Activated T-helper 1 cell treated with anti-CD3 and anti-CD28 coated beads, Interleukin-2, amount 50 U/mL, for 16 hours (primary cell): ENCODE measurements at places on chromosomes 2 and 18.

DNA sequence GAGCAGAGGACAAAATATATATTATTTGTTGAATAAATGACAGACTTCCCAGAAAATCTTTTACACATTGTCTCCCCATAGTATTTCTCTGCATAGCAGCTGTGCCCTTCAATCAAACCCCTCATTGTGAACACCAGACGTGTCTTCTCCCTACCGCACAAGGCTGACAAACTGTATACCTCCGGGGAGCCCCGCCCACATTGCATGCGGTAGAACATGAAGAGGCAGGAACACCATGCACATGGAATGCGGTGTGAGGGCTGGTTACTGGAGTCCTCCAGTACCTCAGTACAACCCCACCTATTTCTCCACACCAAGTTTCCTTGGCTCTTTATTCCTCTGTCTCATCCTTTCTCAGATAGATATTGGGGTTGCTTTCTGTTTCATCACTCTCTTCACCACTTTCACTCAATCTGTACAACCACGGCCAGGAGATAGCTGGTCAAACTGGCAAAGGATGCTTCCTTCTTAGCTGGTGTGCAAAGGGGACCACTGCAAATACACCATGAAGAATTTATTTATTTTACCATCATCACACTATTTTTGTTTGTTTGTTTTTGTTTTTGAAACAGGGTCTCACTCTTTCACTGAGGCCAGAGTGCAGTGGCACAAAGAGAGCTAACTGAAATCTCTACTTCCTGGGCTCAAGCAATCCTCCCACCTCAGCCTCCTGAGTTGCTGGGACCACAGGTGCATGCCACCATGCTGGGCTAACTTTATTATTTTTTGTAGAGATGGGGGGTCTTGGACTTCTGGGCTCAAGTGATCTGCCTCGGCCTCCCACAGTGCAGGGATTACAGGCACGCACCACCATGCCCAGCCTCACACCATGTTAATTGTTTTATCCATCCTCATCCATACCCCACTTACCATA, 2.3 kb upstream of the NBAS start:
- no peak for DNase-seq

GRCh38 chr18:49725809-49726674, 87.3 kb downstream of the ACAA2 start:
- DNase-seq = no peak

- no peak for DNase-seq
These were observed 1.5 kb downstream of the MSH6 start for GRCh38 chr2:47784352-47784851.

GRCh38 chr2:41160439-41160838, 708.5 kb upstream of the SLC8A1 start:
- DNase-seq = no peak

- peak; percentile 3 for DNase-seq
These were observed 806 bp downstream of the RFX8 start for GRCh38 chr2:101473911-101474701.

GRCh38 chr2:175577368-175577970, 396.0 kb upstream of the ATP5MC3 start:
- DNase-seq = no peak

GRCh38 chr18:23228102-23229061, 93.1 kb downstream of the CABLES1 start:
- DNase-seq = no peak

- no peak for DNase-seq
These were observed 2.6 kb upstream of the ZFP36L2 start for GRCh38 chr2:43228756-43229659.

- DNase-seq = no peak
These were observed 25.9 kb downstream of the GCG start for GRCh38 chr2:162126111-162126519.

- DNase-seq = no peak
These were observed 79.6 kb downstream of the SLC4A10 start for GRCh38 chr2:161703863-161704262.

- DNase-seq = no peak
These were observed 172.5 kb downstream of the AGAP1 start for GRCh38 chr2:235666213-235666781.

GRCh38 chr2:230447455-230448451, 31.8 kb downstream of the SP100 start:
- no peak for DNase-seq

DNA sequence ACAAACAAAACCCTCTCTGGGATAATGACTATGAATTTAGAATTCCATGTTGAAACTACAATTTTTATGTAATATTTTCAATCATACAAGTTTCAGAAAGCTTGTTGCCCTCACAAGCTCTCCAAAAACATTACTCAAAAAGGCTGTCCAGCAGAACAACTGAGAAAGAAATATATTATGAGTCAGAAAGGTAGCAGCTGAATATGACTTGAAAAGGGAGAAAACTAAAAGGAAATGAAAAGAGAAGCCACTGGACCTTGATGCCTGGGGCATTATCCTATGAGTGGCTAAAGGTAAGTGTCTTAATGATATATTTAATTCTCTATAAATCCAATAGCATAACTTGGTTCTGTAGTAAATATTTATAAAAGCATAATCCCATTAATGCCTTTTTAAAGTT, 61.8 kb downstream of the NXPH2 start:
- no peak for DNase-seq

DNA sequence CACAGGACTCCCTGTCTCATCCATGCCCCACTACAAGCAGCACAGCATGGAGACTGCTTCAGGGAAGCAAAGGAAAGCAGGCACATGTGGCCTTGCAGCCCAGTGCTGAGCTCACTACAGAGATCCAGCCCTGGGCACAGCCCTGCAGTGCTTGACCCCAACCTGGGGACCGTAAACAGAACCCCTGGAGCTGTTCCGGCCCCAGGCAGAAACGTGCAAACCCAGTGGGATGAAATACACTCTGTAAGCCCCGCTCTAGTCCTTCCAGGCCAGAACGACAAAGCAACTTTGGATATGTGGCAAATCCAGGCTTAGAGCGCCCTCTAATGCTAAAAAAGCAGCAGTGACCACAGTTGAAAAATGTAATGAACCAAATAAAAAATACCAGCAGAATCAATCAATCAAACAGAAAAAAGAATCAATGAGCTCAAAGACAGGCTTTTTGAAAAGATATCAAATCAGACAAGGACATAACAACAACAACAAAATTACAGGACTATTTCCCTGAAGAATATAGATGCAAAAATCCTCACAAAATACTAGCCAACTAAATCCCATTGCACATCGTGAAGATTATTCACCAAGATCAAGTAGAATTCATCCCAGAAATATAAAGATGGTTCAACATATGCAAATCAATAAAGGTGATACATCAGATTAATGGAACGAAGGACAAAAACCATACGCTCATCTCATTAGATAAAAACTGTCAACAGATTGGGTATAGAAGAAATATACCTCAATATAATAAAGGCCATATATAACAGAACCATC, 45.6 kb downstream of the ZNF519 start:
- DNase-seq = no peak

GRCh38 chr2:144521686-144522085, 1.8 kb upstream of the ZEB2 start:
- DNase-seq = no peak

DNA sequence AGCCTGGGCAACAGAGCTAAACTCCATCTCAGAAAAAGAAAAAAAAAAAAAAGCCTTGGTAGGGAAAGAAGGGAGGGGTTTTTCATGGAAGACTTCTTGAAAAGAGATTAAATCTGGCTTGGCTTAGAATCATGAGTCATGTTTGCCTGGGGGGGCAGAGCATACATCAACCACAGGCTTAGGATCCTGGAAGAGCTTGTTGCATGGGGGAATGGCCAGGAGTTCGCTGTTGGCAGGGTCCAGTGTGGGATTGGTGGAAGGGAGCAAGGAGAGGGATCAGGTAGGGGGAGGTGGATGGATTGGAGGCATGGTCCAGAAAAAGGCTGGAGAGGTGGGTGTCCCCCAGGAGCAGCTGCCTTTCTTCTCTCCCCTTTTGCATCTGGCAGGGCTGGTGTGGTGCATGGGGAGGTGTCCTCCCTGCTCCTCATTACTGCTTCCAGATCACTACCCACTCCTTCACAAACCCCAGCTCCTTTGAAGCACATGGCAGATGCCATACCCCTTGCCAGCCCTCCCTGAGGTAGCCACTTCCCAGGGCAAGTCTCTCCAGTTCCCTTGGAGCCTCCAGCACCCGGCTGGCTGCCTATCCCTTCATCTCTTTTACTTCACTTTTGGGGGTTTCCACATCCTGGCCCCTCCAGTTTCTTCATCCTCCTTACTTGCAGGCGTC, 2.5 kb downstream of the ARMC9 start:
- no peak for DNase-seq

- DNase-seq = no peak
These were observed 433.3 kb upstream of the TCF4 start for GRCh38 chr18:56021136-56021808.

- DNase-seq = no peak
These were observed 2.0 kb downstream of the ABHD3 start for GRCh38 chr18:21702602-21703001.

DNA sequence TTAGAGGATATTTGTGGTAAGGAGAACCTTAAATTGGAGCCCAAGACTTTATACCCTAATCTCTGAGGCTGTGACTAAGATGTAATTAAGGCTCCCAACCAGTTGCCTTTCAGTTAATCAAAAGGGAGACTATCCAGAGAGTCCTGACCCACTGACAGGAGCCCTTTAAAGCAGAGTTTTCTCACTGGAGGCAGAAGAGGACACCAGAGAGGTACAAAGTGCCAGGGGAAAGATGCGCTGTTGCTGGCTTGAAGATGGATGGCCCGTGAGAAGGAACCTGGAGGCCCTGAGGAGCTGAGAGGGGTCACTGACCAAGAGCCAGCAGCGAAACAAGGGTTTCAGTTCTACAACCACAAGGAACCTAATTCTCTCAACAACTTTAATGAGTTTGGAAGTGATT, 137.3 kb downstream of the TMEM131 start:
- no peak for DNase-seq

DNA sequence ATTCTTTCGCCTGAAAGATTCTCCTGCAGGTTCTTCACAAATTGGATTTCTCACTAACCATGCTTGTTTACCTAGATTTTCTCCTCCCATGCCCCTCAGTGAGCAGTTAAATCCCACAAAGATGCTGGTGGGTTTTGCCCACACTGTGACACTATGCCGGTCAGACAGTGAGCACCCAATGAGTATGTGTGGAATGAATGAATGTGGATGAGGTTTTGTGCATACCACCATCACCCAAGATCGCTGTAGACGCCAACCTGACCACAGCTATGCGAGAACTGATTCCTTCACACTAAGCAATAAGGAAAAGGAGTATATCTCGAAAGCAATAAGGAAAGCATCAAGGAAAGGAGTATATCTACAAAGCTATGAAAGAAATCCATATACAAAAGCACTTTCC, 116.7 kb downstream of the PID1 start:
- DNase-seq = no peak

GRCh38 chr18:62201870-62202269, 14.8 kb downstream of the RELCH start:
- DNase-seq = no peak

DNA sequence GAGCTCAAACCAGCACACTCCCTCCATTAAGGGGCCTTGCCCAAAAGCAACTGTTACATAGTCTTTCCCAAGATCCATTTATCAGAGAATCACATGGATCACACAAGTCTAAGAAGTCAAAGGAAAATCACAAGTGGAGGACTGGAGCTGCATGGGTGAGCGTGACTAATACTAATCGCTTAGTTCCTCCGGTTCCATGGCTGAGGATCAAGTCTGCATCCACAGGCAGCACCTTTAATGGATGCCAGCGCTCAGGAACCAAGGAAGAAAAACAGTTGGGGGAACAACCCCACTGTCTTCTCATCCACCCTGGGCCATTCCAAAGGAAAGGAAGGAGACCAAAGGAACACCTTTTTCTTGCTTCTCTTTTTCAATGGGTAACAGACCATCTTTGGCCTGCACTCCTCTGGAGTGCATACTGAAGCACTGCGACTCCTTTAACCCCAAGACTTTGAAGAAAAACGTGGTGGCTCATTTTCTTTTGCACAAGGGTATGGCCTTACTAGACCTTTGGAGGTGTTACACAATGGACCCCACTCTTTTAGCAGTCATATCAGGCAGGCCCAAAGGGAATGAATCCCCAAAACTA, 9.2 kb upstream of the WDR33 start:
- DNase-seq = no peak

DNA sequence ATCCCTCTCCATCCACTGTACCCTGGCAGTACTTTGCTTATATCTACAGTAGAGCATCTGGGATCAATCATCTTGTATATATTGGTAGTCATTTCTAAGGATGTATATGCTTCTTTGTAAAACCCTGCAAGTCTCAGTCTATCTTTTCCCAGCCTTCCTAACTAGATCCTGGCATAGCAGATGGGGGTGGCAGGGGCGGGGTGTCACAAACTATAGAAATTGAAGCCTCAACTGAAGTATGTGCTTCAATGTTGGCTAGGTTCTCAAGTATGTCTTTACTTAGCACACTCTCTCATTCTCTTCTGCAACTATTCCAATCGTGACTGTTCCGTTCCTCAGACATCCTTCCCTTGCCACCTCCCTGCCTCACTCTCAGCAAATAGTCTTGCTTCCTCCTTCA, 30.1 kb upstream of the AGPS start:
- no peak for DNase-seq

DNA sequence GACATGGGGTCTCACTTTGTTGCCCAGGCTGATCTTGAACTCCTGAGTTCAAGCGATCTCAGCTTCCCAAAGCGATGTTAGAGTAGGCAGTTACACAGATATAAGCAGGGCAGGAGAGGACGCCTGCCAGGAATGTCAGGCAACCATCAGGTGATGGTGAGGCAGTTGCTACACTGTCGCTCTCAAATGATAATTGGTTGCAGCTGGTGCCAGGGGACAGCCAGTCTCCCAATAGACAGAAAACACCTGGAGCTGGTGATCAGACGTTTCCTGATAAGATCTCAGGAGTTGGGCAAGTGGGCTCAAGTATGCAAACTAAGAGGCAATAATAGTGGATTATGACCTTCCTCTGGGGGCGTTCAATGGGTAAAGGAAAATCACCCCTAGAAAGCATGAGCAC, 163.1 kb upstream of the RGPD4 start:
- no peak for DNase-seq

DNA sequence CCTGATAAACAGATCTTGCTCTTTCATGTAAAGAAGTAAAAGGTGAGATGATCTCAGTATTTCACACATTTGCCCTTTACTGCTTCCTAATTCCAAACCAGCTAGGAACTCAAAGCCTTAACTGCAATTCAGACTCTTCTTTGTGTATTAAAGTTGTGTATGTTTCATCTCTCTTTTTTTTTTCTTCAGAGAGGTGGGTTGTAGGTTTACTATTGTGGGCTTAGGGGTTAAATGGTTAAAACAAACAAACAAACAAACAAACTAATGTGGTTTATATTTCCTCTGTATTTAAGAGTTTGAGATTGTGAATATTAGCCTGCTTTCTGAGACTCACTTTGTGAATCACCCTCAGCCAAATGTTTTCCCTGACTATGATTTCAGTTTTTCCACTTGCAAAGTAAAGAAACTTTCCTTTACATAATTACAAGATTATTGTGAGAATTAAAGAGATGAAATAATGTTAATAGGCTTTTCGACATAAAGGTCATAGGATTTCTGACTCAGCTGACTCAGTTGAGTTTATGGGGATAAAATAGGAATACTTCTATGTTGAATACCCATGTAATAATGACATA, 2.8 kb downstream of the GULP1 start:
- DNase-seq = no peak
